HFF-Myc (cell line): ENCODE measurements at places on chromosomes 4 and X.

- no peak for DNase-seq
Observed at GRCh38 chrX:17473021-17473420, 98.0 kb downstream of the NHS start.

DNA sequence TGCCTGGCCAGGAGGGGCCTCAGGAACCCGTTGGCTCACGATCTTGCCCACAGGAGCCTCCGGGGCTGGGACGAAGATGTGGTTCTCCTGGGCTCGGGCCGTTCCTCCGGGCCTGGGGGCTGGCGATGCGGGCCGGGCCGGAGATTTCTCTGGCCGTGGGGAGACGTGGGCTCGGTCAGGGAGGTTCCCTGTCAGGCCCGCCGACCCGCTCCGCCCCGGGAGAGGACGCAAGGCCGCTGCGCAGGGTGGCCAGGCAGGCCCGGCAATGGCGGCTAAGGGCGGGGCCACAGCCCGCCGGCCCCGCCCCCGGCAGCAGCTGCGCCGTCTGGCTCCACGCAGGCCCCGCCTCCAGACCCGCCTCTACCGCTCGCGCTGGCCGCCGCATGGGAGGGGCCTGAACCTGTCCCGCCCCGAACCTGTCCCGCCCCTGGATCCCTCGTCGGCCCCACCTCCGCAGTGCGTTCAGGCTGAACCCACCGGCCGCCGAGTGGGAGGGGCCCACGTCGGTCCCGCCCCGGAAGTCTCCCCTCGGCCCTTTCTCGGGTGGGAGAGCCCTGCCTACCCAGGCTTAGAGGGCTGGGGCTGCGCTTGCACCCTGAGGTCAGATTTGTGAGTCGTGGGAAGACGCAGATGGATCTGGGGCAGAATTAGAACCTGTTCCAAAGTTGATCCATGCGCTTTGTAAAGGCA is at the start of gene FAM3A:
Gene FAM3A (minus strand): TSS at position 267 of the 690 bp plus-strand sequence. CDS start 460 bp downstream, outside the sequence.
- DNase-seq = no peak

- DNase-seq = no peak
Observed at GRCh38 chrX:24169211-24169610, 19.7 kb downstream of the ZFX start.

DNA sequence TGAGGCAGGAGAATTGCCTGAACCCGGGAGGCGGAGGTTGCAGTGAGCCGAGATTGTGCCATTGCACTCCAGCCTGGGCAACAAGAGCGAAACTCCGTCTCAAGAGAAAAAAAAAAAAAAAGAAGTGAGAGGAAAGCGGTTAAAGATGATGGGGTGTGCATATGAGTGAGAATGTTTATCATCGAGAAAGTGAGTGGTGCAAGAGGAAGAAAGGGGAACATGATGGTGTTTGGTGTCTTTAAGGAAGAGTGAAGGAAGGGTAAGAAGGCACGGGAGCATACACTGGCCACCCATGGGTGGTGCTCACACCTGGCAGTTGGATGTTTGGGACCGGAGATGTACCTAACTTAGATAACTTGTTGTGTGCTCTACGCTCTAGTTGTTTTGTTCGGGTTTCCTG is 62.2 kb downstream of the STOX2 start:
- no peak for DNase-seq

- DNase-seq = no peak
Observed at GRCh38 chrX:57406149-57406548, 119.6 kb downstream of the FAAH2 start.

DNA sequence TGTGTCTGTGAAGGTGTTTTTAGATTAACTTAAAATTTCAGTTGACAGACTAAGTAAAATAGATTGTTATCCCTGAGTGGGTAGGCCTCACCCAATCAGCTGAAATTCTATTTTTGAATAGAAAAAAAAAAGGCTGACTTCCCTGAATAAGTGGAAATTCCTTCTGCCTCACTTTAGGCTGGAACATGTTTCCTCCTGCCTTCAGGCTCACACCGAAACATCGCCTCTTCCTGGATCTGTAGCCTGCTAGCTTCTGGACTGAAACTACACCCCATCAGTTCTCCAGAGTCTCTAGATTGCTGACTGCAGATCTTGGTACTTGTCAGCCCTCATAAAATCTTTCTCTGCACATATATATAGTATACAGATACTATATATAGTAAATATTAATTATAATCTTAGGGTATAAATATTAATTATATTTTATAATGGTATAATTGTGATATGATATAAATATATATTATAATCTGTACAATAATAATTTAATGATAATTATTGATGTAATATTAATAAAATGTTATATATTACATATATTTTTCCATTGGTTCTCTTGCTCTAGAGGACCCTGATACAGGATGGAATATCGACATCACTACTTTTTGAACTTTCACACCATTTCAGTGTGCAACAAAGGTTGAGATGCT is 13.7 kb upstream of the SLIT2 start:
- DNase-seq = no peak

- no peak for DNase-seq
Observed at GRCh38 chrX:38634665-38635064, 73.3 kb downstream of the TSPAN7 start.

- no peak for DNase-seq
Observed at GRCh38 chr4:71907782-71908181, 123.9 kb upstream of the GC start.

DNA sequence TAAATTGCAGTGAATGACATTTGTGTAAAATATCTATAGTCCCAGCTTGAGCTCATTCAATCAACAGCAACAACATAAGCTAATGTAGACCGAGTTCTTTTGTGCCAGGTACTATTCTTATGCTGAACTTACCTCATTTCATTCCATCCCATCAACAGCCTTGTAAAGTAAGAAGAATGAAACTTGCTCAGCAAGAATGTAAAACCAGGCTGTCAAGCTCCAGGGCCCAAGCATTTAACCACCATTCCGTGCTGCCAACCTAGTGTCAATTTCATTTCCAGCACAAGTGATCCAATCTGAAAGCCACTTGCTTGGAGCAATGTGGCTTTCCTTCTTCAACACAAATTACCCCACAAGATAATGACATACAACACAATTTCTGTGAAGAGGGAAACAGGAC is 36.6 kb downstream of the RASSF6 start:
- DNase-seq = no peak

- DNase-seq = no peak
Observed at GRCh38 chrX:100647095-100647494, 3.1 kb downstream of the SRPX2 start.

DNA sequence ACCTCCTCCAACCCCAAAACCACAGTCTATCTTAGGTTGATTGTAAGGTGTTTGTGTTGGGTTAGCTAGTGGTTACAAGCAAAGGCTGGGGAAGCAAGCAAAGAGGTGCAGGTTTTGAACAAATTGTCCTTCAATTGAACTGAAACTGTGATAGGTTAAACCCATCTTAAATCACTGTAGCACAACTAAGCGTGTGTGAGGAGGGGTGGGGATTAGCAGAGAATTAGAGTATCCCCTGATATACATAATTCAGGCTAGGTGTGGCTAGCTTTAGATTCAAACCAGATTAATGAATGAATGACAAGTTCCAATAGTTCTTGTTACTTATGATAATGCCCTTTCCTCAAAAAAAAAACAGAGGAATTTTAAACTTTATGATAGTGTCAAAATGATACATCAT is 191.0 kb upstream of the POF1B start:
- DNase-seq = no peak

DNA sequence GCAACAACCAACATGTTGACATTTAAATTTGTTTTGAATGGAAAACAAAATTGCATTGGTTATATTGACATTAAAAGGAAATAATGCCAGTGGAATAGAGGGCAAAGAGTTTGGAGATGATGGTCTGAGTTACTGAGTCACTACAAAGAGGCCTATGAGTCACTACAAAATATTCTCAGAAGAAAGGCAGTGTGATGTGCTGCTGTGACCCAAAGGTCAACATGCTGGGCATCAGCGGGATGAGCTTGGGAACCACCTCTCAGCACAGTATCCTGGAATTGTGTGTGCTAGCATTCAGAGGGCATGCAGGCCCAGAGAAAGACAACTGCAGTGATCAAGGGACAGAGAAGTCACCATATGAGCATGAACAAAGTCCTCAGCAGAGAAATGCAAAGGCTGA is 2.8 kb downstream of the CMC4 start:
- DNase-seq = peak; percentile 32

DNA sequence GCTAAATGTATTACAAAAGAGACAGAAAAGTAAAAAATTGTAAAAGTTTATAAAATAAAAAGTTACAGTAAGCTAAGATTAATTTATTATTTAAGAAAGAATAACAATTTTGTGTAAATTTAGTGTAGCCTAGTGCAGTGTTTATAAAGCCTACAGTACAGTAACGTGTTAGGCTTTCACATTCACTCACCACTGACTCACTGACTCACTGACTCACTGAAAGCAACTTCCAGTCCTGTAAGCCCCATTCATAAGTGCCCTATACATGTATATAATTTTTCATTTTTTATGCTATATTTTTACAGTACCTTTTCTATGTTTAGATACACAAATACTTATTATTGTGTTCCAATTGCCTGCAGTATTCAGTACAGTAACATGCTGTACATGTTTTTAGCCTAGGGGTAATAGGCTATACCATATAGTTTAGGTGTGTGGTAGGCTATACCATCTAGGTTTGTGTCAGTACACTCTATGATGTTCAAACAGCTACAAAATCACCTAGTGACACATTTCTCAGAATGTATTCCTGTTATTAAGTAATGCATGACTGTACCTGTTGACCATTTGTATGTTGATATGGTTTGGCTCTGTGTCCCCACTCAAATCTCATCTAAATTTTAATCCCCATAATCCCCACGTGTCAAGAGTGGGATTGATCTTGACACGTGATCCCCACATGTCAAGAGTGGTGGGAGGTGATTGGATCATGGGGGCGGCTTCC is 57.9 kb downstream of the CFAP299 start:
- peak; percentile 20 for DNase-seq

- no peak for DNase-seq
Observed at GRCh38 chr4:9685692-9686091, 95.7 kb upstream of the DRD5 start.

GRCh38 chrX:120269373-120270035 is 18.9 kb downstream of the ZBTB33 start:
- DNase-seq = no peak

DNA sequence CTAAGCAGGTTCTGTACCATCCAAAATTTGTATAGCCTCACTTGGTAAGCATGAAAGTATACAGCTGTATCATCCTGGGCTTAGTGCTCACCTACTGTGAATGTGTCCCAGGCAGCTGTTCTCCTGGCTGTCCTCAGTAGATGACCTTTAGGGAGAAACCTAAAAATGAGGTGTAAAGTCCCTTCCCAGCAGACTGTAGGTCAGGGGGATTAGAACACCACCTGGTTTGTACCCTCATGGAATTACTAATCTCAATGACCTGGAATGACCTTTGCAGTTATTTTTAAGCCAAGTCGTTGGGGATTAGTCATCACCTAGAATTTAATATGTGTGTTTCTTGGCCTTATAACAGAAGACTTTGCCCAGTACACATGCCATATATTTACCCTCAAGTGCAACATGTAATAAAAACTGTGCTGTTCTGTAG is 39.1 kb upstream of the MBTPS2 start:
- DNase-seq = no peak

GRCh38 chr4:8315435-8316250 is 46.1 kb downstream of the HTRA3 start:
- DNase-seq = peak; percentile 86

DNA sequence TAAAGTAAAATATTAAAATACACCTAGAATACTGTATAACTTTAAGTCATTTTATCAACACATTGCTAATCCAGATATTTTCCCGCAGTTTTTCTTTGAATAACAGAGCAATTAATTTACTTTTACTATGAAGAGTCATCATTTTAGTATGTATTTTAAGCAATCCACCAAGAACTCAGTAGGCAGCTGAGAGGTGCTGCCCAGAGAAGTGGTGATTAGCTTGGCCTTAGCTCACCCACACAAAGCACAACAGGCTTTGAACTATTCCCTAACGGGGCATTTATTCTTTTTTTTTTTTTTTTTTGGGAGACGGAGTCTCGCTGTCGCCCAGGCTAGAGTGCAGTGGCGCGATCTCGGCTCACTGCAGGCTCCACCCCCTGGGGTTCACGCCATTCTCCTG is 74.4 kb downstream of the CD38 start:
- no peak for DNase-seq

DNA sequence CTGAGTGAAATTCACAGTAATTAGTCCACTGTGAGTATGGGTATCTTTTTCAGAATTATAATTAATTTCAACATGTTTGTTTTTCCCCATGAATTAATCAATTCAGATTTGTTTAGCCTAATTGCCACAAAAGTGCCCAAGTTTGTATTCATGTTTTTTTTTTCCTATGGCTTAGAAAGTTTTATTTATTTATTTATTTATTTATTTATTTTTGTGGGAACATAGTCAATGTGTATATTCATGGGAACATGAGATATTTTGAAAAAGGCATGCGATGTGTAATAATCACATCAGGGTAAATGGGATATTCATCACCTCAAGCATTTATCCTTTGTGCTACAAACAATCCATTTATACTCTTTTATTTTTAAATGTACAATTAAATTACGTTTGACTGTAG is 475.3 kb downstream of the ADGRL3 start:
- no peak for DNase-seq

DNA sequence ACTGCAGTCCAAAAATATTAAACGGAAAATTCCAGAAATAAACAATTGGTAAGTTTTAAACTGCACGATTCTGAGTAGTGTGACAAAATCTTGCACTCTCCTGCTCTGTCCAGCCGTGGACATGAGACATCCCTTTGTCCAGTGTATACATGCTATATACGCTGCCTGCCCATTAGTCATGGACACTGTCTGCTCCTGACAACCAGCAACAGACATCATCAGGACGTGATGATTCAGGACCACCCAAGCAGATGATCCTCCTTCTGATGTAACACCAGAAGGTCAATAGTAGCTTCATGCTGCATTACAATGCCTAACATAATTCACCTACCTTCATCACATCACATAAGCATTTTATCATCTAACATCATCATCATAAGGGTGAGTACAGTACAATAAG is 36.3 kb downstream of the ATRX start:
- no peak for DNase-seq

- no peak for DNase-seq
Observed at GRCh38 chrX:13894888-13895565, 78.1 kb upstream of the GPM6B start.

DNA sequence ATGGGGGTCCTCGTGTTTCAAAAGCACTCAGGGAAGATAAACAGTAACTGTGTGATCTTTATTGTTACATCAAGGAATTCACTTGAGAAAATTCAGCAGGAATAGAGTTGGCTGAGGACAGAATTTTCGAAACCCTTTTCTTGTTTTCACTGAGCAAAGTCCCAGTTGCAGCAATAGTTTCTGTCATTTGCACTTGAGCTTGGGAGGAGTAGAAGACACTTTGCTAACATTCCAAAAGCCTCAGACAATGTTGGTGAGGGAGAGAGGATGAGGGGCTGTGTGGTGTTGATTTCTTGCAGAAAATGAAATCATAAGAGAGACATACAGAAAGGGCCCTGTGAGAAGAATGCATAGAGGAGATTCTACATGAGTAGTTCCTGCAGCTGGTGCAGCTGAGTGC is 151.9 kb upstream of the DIPK2B start:
- no peak for DNase-seq

- no peak for DNase-seq
Observed at GRCh38 chrX:18809641-18810040, 102.2 kb downstream of the PPEF1 start.
